ENCODE measurements at places on chromosomes 6 and 20.
A peak's percentile ranks its signal among the peaks of the same experiment; 100 is the strongest.

DNA sequence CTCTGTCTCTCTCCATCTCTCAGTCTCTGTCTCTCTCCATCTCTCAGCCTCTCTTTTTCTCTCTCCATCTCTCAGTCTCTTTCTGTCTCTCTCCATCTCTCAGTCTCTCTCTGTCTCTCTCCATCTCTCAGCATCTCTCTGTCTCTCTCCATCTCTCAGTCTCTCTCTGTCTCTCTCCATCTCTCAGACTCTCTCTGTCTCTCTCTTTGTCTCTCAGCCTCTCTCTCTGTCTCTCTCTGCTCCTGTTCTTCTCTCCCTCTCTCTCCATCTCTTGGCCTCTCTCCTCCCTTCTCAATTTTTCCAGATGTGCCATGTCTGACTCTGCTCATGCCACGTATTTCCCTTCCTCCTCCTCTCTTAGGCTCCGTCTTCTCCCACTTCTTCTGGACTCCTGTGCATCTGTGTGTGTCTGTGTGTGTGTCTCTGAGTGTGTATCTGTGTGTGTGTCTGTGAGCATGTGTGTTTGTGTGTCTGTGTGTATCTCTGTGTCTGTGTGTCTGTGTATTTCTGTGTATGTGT is 72.7 kb downstream of the SRC start:
- DNase-seq, result no peak

- no peak for DNase-seq
These were observed 48.8 kb upstream of the KIF25 start for GRCh38 chr6:167948716-167949115.

- DNase-seq, result no peak
These were observed 19.8 kb downstream of the TRDN start for GRCh38 chr6:123616942-123617341.

DNA sequence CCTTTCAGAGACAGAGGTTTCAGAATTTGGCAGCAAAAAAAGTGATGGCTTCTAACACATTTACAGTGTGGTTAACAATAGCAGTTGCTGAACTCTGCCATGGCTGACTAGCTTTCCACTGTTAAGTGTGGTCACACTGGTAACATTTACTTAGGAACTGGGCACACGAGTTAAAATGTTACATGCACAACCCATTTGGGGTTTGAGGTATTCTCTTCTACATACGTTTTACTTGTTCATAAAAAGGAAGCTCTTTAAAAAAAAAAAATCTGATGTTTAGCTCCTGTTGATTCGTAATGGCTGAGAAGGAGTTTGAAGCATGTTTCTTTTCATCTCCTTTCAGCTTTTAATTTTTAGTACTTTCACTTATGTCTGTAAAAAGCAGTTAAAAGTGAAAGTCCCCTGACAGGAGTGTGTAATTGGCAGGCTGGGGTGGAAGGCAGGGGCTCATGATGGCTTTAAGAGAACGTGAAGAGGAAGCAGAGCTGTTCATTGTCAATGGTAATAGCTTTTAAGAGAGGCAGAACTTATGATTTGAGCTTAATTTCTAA is 245.9 kb downstream of the FARS2 start:
- DNase-seq, result no peak

DNA sequence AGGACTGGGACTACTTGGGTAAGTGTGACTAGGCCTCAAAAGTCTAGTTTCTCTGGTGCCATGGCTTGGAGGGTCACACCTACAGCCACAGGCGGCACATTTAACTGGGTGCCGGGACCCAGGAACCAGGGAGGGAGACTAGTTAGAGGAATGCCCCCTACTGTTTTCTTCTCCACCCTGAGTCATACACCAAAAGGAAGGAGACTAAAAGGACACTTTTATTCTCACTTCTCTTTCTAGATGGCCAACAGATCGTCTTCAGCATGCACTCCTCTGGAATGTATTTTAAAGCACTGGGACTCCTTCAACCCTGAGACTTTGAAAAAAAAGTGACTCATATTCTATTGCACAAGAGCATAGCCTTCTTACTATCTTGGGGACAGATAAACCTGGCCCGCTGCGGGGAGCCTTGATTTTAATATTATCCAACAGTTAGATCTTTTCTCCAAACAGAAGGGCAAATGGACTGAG is 33.4 kb downstream of the PLN start:
- DNase-seq, result peak; percentile 20

GRCh38 chr6:20173833-20174792 is 38.2 kb downstream of the MBOAT1 start:
- no peak for DNase-seq

All from LoVo (cell line).